ENCODE measurements at places on chromosomes 6 and 20.
A peak's percentile ranks its signal among the peaks of the same experiment; 100 is the strongest.

GRCh38 chr6:27545271-27546046, 72.6 kb upstream of the ZNF184 start:
- DNase-seq = no peak

DNA sequence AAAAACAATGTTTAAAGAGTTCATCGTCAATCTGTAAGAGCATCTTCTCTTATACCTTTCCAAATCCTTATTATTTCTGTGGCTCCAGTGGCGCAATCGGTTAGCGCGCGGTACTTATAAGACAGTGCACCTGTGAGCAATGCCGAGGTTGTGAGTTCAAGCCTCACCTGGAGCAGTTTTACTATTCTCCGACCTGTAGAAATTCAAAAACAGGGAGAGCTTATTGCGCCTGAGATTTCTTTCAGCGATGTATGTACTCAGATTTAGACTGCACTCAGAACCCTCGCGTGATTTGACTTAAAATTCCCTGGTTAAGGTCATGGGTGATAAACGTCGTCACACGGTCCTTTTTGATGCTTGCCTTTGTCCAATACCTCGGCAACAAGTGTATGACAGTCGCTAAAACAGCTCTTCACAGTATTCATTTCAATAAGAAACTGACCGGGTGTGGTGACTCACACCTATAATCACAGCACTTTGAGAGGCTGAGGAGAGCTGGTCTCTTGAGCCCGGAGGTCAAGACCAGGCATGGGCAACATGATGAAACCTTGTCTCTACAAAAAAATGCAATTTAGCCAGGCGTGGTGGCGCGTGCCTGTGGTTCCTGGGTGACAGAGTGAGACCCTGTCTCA, 11.9 kb downstream of the GPX5 start:
- no peak for DNase-seq

DNA sequence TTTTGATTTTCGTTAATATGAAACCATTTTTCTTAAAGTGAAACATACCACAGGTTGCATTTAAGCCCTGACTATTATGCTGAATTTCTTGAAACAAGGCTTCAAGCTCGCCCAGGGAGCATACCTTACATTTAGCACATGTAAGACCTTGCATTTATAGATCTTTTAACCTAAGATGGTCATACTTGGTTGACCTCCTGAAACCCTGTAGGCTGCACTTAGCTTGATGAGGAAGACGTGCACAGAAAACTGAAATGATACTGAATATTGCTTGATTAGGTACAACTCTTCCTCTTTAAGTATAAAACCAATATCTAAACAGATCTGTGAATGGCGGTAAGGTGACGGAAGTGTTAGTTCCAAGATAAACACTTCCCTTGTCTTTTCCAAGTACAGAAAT, 82.2 kb downstream of the CTNNBL1 start:
- DNase-seq = no peak

DNA sequence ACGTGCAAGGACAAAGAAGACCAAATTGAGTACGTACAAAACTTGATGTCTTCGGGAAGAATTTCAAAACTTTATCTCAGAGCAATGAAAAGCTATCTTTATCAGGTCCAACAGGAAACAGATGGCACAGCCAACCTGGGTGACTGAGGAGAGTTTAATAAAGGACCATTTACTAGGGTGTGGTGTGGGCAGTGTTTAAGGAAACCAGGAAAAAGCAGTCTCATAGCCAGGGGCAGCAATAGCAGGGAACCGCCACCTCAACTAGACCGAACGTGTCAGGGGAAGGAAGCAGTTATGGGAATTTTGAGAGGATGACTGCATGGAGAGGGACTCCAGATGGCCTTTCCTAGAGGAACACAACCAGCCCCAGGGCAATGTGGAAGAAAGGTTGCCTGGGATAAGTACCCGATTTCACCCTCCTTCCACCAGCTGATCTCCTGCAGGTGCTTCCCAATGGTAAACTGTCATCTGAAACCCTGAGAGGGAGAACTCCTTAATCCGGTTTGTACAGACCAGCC, 15.2 kb upstream of the TAAR5 start:
- no peak for DNase-seq

DNA sequence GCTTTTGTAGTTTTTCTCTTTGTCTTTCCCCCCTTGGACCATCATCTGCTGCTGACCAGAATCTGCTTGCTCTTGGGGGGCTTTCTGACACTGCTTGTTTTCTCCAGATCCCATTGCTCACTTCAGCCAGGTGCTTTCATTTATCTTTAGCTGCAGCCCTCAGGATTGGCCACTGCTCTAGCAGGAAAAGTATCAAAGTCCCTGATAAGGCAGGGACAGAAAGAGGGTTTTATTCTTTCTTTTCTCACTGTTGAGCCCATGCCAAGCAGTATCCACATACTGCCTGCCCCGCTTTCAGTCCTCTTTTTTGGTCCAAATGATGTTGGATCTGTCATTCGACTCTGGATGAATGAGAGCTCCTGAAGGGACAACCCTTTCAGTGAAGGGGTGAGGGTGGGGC, 141.4 kb downstream of the DNAH8 start:
- no peak for DNase-seq

- DNase-seq = no peak
Measured at GRCh38 chr20:23266530-23267398, 83.8 kb upstream of the NXT1 start.

GRCh38 chr6:158142789-158143188, 25.3 kb downstream of the SERAC1 start:
- DNase-seq = no peak

DNA sequence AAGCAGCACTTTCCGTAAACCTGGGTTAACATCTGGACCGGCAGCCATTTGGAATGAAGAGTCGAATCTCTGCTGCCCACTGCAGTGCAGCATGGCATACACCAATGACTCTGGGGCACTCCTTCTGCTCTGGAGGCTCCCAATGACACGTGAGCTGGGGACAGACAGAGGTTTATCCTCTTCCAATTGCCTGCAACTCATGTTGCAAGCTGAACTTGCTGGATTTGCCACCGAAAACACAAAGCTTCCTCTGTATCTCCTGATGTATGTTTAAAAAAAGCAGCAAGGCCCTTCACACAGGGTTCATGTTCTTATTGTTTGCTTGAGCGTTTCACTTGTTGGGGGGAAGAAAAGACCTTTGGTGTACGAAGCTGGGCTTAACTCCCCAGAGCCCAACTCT, 10.8 kb downstream of the NCOA5 start:
- no peak for DNase-seq

DNA sequence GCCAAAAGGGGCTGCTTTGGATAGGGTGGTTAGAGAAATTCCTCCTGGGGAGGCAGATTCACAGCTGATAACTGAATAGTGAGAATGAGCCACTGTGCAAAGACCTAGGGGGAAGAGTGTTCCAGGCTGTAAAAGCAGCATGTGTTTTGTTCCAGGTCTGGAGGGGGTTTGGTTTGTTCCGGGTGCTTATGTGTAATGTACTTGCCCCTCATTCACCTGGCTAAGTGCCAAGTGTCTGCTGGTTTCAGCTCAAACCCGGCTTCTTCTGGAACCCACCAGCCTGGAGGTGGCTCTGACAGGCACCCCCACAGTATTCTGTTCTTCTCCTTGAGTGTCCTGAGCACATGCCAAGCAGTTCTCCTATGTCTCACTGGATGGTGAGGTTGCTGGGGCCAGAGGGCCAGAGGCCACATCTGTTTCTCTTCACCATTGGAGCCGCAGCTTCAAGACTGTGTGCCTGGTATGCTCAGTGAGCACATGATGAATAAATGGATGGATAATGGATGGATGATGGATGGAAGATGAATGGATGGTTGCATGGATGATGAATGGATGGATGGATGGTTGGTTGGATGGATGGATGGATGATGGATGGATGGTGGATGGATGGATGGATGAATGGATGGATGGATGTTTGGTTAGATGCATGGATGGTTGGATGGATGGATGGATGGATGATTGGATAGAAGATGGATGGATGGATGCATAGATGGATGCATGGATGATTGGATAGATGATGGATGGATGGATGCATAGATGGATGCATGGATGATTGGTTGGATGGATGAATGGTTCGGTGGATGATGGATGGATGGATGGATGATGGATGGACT, 227.6 kb downstream of the BMP7 start:
- DNase-seq = no peak

DNA sequence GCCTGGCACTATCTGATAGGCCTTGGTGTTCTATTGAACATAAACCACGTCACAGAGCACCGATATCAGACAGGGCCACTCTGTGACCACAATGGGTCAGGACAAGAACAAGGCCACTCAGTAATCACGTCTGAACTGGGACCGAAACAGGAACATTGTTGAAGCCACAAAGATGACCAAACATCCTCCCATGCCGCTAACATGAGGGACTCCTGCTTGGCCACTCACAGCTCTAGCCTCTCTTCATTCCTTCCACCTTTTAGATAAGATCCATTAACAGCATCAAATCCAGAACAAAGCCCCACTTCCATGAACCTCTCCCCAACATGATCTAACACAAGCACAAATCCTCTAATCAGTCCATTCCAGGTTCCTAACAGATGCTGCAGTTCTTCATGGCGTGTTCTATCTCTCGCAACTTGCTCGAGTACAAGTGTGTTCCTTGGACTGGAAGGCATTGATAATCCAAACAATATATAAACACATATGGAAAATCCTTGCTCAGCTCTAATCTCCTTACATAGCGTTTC, 7.4 kb downstream of the SIRT5 start:
- no peak for DNase-seq

- DNase-seq = peak; percentile 66
Measured at GRCh38 chr6:21603082-21603952, 9.8 kb downstream of the SOX4 start.

GRCh38 chr6:25411316-25411950, 132.3 kb downstream of the CARMIL1 start:
- no peak for DNase-seq

- DNase-seq = no peak
Measured at GRCh38 chr6:12288914-12289313, 1.2 kb upstream of the EDN1 start.

DNA sequence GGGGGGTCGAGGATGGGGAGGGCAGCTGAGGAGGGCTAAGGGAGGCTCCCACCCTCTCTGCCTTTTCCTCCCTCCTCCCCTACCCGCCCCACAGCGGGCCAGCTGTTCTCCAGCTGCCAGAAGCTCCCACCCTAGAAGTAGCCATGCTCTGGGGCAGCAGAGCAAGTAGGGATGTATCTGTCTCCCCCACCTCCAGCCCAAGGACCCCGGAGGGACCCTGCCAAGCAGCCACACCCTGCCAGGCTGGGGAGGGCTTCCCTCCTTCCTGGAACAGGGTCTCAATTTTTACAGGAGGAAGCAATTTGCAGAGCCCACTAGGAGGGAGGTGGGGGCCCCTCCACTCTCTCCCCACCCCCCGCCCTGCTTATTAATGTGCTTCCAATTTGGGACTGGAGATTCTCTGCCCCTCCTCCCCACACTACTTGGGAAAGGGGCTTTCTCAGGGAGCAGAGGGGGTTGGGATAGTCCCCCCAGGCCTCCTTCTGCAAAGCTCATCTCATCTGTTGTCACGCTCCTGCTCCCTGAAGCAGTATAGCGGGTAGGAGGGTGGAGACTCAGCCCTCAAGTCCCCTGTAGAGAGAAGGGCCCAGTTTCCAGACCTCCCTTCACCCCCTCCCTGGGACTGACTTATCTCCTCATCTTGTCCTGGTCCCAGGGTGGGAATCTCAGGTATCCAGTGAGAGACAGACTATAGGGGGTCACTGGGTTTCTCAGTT, 4.5 kb downstream of the TEAD3 start:
- no peak for DNase-seq

DNA sequence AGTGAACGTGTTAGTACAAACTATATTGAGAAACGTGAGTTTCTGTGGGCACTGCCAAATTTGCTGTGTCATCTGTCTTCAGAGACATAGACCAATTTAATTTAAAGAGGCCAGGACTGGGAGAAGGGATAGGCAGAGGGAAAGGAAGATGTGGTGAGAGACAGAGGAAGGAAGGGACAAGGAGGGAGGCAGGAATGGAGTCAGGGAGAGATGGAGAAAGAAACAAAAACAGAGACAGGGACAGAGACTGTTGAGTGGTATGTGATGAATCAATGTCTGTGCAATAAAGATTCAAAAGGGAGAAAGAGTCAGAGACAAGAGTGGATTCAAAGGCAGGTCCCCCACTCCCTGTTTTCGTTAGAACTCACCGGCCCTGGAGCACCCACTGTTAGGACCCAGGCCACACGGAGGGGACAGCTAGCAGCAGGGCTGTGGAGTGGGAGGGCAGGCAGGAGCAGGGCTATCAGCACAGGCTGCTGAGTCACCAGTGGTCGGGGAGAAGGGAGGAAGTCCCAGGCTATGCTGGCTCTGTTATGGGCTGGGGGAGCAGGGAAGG, 51.6 kb upstream of the CHD6 start:
- no peak for DNase-seq

GRCh38 chr20:44033344-44033743, 118.7 kb downstream of the TOX2 start:
- no peak for DNase-seq

- DNase-seq = peak; percentile 32
Measured at GRCh38 chr6:112431803-112432202, 84.7 kb downstream of the RFPL4B start.

DNA sequence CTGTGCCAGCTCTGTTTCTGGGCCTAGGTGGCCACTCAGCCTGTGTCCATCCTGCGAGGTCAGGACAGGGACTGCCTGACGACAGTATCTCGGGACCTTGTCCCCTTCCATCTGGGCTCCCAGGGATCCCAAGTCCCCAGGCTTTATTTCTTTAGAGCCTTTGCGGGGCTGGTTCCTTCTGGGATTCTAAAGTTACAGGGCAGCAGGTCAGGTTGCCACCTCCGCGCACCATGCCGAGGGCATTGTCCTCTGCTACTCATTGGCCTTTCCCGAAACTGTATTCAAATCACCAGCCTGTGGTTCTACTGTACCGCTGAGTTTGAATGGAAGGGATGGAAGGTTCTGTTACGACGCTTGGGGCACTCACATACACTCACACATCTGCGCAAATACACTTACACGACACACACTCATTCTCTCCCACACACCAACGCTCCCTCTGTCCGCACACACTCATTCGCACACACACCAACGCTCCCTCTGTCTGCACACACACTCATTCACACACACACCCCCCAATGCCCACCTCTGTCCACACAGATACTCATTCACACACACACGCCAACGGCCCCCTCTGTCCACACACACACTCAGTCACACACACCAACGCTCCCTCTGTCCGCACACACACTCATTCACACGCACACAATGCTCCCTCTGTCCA, 59.8 kb upstream of the THBS2 start:
- DNase-seq = no peak

DNA sequence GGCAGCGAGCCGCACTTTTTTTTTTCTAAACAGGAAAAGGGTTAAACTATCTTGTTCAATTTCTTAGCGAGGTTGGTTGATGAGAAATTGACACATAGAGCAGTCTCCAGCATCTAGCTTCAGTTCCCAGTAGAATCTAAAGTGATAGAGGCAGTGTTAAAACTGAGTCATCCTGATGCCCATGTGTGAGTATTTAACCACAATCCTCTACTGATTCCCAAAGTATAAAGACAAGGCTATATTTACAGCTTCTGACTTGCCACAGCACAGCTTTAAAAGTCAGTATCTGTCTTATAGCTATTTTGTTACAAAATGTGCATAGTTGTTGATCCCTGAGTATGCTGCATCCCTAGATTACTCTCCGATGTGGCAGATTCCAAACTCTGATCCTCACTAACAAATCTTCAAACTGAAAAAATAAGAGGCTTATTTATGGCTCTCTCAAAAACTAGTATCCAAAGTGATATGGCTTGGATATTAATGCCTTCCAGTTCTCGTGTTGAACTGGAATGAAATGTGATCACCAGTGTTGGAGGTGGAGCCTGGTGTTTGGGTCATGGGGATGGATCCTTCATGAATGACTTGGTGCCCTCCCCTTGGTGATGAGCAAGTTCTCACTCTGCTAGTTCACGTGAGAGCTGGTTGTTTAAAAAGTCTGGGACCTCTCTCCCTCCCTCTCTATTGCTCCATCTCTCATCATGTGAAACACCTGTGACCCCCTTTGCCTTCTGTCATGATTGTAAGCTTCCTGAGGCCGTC, 13.1 kb upstream of the POPDC3 start:
- DNase-seq = no peak
